Mesothelial cell of epicardium (in vitro differentiated cells): ENCODE measurements at places on chromosomes 6 and 20. TPM values are rescaled to one million over a fixed set of nuclear protein-coding genes. Genes with fewer than 3 reads are reported as not detected.

DNA sequence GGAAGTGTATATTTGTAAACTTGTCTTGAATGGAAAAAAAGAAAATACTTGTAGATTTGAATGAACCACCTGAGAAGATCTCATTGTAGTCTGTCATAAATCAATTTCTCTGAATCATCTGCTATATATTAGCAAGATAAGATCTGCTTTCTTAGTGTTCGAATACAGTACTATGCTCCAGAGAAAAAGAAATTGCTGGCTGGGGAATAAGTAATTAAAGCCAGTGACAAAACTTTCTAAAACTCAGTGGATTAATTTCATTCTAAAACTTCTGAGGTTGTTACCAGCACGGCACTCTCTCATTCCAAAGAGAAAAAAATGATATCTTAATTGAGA is 22.4 kb upstream of the MROH8 start:
- no peaks in the 10 kb centered on the region for H3K27me3 ChIP-seq
- no peak for DNase-seq
- H3K27ac ChIP-seq = peak overlapping the region; percentile 90
- peaks cover 13% of the 10 kb centered on the region for H3K4me1 ChIP-seq

DNA sequence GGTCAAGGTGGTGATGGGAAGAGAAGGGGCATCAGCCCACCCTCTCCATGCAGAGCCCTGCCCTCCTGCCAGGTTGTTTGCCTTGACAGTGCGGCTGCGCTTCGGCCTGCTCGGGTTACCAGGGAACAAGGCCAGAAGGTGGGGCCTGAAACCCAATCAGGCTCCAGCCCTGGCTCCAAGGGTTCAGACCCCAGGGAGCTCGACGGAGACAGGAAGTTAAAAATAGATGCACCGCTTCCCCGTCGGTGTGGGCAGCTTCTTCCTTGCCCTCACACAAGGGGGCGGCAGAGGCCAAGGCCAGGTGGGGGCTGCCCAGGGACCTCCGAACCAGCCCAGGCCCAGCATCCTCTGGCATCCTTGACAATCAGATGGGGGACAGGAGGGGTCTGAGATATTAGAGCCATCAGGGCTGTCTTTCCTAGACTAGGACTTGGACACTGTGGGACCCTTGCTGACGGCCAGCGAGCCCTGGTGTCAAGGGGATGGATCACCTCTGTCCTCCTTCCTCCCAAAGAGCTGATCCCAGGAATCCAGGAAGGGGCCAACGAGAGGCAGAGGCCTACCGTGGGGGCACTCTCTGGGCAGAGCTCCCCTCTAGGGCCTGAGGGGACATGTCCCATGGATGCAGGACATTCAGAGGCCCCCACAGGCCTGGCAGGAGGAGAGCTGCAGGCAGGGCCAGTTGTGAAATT is 65.2 kb downstream of the RIPOR3 start:
- no peak overlapping the region for H3K27ac ChIP-seq
- DNase-seq = no peak
- H3K27me3 ChIP-seq = no peaks in the 10 kb centered on the region
- peaks cover 15% of the 10 kb centered on the region for H3K4me1 ChIP-seq
- no peak overlapping the region for H3K4me3 ChIP-seq

- H3K27me3 ChIP-seq = peaks cover 58% of the 10 kb centered on the region
- no peaks in the 10 kb centered on the region for H3K36me3 ChIP-seq
- H3K4me1 ChIP-seq = no peaks in the 10 kb centered on the region
- no peak overlapping the region for H3K27ac ChIP-seq
- DNase-seq = no peak
Measured at GRCh38 chr6:12798326-12798725, 81.8 kb downstream of the PHACTR1 start.

Gene WFDC5
- total RNA-seq = not detected in 3 replicates

Gene COX4I2
- 0.34 TPM in 1 of 3 replicates, not detected in the others for total RNA-seq

GRCh38 chr6:112745765-112746164 is 398.6 kb downstream of the RFPL4B start:
- H3K4me1 ChIP-seq = no peaks in the 10 kb centered on the region
- no peaks in the 10 kb centered on the region for H3K27me3 ChIP-seq
- no peak for DNase-seq
- no peaks in the 10 kb centered on the region for H3K36me3 ChIP-seq

Gene LPA
- total RNA-seq = 0.93 to 2.0 TPM (median 1.3 TPM) in 3 replicates

DNA sequence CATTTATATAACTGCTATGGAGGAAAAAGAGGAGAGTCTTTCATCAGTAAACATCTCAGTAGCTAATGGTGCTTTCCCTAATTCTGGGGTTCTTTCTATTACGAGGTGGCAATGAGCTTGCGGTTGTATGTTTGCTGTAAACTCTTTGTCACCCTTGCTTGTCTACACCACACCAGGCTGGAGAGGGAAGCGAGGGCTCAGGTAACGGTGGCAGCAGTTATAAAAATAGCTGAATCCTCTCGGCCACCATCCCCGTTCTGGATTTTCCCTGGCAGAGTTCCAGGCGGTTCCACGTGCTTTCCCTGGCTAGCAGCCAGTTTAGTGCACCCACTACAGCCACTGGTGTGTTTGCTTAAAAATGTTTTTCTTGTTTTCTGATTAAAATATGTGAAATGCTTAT is 39.0 kb downstream of the MAS1 start:
- peaks cover 30% of the 10 kb centered on the region for H3K27me3 ChIP-seq
- no peaks in the 10 kb centered on the region for H3K36me3 ChIP-seq
- H3K4me3 ChIP-seq = no peak overlapping the region
- peak; percentile 42 for DNase-seq
- peak overlapping the region; percentile 60 for H3K27ac ChIP-seq
- H3K4me1 ChIP-seq = peaks cover 12% of the 10 kb centered on the region

- peaks cover under 1% of the 10 kb centered on the region for H3K27me3 ChIP-seq
- no peak overlapping the region for H3K27ac ChIP-seq
- H3K4me3 ChIP-seq = no peak overlapping the region
Measured at GRCh38 chr6:78916411-78916810, 49.1 kb downstream of the IRAK1BP1 start.

- DNase-seq = no peak
- H3K36me3 ChIP-seq = no peaks in the 10 kb centered on the region
- H3K4me3 ChIP-seq = no peak overlapping the region
Measured at GRCh38 chr6:27294409-27294808, 17.7 kb downstream of the POM121L2 start.

GRCh38 chr20:48236000-48236970 is 451.0 kb upstream of the SULF2 start:
- peak overlapping the region; percentile 27 for H3K27ac ChIP-seq
- H3K4me3 ChIP-seq = no peak overlapping the region
- peaks cover 9% of the 10 kb centered on the region for H3K27me3 ChIP-seq

DNA sequence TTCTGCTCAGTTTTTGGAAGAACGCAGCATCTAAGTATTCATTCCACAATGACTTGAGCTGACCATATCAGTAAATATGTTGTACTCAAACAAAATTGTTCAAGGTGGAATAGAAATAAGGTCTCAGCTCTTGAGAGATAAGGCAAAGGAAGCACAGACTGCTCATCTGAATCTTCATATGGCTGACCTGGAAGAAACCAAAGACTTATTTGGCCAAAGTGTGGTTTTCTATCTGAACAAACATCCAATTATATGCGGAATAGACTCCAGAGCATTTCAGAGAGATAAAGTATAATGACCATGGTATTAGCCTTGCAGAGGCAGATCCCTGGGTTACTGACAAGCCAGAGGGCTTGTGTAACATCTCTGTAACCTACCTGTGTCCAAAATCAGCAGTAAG is 308.7 kb downstream of the CD83 start:
- H3K4me3 ChIP-seq = no peak overlapping the region
- DNase-seq = no peak
- H3K27ac ChIP-seq = no peak overlapping the region
- peaks cover 9% of the 10 kb centered on the region for H3K27me3 ChIP-seq
- peaks cover 9% of the 10 kb centered on the region for H3K4me1 ChIP-seq
- H3K36me3 ChIP-seq = no peaks in the 10 kb centered on the region

GRCh38 chr6:52152711-52153160 is 33.4 kb upstream of the IL17A start:
- peaks cover 8% of the 10 kb centered on the region for H3K4me1 ChIP-seq
- no peak for DNase-seq
- H3K27me3 ChIP-seq = peaks cover 8% of the 10 kb centered on the region
- no peaks in the 10 kb centered on the region for H3K36me3 ChIP-seq

Gene ASCC3
- 45.6 to 48.3 TPM (median 47.7 TPM) in 3 replicates for total RNA-seq
